Mucosa of gallbladder (tissue), 1 donor: ENCODE measurements at places on chromosomes 2 and 18.

DNA sequence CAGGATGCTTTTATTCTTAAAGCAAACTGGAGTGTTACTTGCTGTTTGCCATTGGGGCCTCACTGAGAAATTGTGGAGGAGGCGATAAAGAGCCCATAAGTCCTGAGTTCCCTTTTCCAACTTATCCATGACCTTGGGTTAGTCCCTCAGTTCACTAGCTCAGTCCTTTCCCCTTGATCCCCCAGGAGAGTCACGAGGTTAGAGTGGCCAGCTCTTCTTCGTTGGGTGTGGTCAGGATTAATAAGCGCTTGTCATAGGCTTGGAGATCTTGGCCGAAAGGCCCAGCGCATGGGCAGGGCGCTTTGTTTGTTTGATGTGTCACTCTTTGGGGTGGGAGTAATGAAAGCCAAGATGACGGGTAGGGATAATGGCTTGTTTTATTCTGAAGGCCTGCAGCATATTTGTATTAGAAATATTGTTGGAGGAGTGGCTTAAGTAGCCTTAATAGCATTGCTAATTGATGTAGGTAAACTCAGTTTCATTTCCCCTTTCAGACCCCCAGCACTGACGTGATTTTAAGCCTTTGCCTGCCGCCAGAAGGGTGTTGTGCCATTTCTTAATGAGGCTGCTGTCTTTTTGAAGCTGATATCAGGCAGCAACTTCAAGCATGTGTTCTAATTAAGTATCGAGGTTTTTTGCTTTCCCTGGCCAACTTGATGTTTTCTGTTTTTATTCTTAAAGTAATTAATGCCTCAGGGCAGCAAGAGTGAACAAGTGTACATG is 15.7 kb downstream of the GRHL1 start:
- no peak for DNase-seq

- no peak for DNase-seq
Observed at GRCh38 chr18:30862900-30863299, 179.6 kb downstream of the DSC3 start.

DNA sequence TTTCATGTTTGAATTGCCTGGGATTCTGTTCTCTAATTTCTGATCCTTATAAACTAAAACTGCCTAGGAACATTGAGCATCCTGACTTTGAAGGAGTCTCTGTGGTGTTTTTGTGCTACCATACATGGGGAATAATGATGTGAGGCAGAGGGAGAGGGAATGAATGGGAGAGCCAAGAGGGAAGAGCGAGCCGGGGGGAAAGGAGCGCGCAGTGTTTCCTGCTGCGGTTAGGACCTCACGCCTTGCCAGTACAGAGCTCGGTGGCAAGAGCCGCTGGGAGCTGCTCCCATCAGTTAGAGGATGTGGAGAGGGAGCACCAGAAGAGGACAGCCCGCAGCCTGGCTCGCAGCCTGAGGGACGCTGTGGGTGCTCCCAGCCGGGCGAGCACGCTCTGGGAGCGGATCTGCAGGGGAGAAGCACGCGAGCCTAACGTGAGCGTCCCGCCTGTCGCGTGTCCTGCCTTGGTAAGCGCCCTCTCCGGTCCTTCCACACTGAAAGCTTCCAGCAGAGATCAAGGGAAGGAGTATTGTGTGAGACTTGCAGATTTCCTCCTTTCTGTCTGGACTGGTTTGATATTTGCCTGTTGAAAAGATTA is 114.7 kb downstream of the FAM210A start:
- DNase-seq = peak; percentile 36

DNA sequence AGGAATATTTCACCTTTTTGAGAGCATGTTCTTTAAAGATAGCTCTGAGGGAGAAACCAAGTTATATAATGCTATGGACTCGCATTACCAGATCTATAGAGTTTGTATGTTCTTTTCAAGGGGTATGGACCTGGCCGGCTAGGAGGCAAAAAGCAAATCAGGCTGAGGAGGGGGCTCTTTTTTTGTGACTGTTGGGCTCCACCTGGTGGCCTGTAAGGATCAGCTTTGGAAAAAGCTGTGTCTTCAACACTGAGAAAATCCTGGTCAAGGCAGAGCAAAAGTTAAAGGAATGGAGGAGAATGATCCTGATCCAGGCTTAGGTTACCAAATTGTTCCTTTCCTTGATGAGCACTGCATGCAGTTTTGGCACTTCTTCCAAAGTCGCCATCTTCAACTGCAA is 180.5 kb downstream of the DIS3L2 start:
- no peak for DNase-seq

DNA sequence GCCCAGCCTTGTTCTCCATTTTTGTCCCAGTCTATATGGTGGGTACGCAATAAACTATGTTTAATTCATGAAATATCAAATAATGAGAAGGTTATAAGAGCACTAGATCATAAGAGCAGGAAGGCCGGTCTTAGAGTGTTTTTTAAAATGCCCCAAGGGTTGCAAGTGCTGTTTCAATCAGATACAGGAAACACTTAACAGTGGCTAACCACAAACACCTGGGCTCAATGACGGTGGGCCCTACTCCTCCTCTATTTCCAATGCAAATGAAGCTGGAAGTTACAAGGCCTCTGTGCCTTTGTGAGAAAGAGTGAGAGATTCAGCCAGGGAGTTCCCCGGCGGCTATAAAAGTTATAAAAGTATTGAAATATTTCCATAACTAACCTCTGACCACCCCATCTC is 18.9 kb upstream of the WDR33 start:
- DNase-seq = peak; percentile 16

DNA sequence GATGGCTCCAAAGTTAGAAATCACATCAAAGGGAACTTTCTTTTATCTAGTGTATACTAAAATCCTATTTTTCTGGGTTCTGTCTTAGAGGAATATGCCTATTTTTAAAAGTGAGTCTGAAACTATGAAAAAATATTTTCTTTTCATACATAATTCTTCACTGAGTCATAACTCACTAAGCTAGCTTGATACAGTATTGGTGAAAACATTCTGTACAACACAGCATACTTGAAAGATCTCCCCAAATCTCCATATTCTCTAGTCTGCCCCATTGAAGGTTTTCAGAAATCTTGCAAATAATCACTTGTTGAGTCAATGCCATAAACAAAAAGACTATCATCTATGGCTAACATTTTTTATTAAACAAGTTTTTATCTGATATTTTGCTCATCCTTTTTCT is 44.5 kb downstream of the COL3A1 start:
- DNase-seq = no peak

DNA sequence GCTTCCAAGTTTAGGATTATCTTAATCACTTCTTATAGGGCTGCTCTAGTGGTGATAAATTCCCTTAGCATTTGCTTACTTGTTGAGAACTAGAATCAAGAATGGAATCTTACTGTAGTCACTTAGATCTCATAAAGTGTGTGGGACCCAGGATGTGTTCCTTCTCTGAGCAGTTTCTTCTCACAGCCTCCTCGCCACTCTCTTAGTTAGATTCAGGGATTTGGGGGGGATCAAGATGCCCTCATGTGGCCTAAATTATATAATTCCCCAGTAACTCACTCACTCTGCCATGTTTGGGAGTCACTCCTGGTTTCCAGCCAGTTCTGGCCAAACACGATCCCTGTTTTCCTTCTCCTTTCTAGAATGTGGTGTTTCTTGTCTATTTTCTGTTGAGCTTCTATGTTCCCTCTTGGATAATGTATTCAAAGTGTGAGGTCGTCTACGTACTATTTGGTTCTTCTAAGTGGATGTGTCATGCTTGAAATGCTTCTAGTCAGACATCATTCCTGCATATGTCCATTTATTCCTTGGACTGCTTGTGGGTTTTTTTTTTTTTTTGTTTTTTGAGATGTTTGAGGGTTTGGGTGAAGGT is 414.9 kb upstream of the SYT4 start:
- no peak for DNase-seq

GRCh38 chr2:146246002-146246735 is 1598.7 kb upstream of the ACVR2A start:
- no peak for DNase-seq

GRCh38 chr2:145114726-145115125 is 594.8 kb upstream of the ZEB2 start:
- DNase-seq = no peak

DNA sequence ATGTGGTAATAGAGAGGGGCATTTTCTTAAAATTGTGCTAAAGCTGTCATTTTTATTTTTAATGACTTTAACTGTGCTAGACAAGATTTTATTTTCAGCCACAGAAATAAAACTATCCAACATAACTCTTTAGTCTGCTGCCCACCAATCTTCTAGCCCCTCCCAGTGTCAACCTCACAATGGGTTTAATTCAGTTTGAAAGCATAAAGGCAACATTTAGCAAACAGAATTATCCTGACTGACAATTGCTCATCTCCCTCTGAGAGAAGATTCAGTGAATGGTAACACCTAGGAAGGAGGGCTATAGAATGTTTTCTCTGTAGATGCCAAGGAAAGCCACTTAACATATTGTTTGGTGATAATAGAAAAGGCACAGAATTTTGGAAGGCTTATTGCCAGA is 5.2 kb downstream of the ERMN start:
- no peak for DNase-seq

DNA sequence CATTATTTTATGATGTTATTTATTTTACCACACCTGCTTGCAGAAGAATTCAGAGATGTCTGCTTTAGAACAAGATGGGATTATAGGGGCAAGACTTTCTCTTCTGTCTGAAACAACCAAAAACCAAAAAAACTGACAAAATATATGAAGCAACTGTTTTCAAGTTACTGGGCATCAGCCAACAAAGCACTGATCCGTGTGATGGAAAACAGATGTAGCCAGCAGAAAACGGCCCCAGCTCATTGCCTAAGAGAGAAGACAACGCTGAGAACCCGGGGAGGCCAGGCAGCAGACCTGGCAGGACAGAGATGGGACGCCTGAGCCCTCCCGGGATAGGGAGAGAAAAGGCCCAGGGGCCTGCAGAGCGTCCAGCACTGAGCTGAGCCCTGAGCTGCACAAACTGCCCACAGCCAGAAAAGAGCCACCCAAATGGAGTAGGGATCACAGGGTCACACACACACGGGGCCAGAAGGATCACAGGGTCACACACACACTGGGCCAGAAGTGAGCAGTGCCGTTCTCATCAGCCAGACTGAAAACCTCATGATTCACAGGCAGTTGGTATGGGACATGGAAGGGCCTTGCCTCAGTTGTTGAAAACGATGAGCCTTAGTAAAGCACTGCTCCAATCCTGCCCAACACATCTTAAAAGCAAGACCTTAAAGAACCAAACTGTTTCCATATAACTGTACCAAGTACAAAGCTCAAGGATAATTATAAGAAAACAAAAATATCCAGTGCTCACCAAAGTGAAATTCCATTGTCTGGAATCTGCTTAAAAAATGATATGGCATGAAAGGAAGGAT is 12.1 kb downstream of the PXDN start:
- DNase-seq = peak; percentile 50

GRCh38 chr2:128686497-128686859 is 367.8 kb upstream of the HS6ST1 start:
- no peak for DNase-seq

GRCh38 chr2:15797231-15797938 is 143.0 kb upstream of the MYCN start:
- no peak for DNase-seq

GRCh38 chr18:61998335-61998734 is 105.5 kb upstream of the RNF152 start:
- DNase-seq = no peak

DNA sequence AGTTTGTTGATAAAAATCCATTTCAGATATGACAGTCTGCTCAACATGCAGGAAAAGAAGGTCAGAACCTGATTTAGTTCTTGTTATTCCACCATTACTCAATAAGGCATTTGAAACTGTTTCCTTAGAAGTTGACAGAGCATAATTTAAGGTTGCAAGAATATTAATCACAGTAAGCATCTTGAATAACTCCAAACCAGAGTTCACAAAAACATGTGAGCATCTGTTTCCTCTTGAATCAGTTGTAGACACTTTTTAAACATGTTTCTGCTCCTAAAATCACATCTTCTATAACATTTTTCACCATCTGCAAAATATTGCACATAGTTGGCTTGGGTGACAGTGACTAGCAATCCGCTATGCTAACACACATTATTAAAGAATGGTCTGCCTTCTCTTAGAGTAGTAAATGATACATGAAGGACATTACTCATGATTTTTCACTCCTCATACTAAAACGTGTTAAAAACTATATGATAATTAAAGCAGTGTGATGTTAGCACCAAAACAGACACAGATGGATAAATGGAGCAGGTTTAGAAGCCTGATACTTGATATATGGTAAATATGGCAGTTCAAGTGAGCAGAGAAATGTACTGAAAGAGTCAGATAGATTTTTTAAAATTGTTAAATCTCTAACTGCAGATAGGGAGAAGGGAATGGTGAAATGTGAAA is 30.3 kb downstream of the AKAIN1 start:
- DNase-seq = no peak

DNA sequence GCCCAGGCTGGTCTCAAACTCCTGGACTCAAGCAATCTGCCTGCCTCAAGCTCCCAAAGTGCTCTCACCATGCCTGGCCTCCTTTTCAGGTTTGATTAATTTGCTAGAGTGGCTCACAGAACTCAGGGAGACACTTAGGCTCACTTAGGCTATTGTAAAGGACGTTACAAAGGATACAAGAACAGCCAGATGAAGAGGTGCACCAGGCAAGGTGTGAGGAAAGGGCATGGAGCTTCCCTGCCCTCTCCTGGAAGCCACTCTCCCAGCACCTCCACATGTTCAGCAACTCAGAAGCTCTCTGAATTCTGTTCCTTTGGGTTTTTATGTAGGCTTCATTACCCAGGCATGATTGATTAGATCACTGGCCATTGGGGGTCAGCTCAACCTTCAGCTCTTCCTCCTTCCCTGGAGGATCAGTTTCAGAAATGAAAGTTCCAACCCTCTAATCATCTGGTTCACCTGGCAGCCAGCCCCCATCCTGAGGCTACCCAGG is 78.7 kb upstream of the RGPD5 start:
- no peak for DNase-seq

- DNase-seq = no peak
Observed at GRCh38 chr2:216713691-216714336, 18.5 kb upstream of the IGFBP5 start.

- no peak for DNase-seq
Observed at GRCh38 chr2:64394153-64394552, 59.8 kb upstream of the LGALSL start.

GRCh38 chr2:74566076-74566753 is 11.7 kb downstream of the DOK1 start:
- no peak for DNase-seq

- DNase-seq = no peak
Observed at GRCh38 chr2:147615726-147616125, 229.1 kb upstream of the ACVR2A start.

DNA sequence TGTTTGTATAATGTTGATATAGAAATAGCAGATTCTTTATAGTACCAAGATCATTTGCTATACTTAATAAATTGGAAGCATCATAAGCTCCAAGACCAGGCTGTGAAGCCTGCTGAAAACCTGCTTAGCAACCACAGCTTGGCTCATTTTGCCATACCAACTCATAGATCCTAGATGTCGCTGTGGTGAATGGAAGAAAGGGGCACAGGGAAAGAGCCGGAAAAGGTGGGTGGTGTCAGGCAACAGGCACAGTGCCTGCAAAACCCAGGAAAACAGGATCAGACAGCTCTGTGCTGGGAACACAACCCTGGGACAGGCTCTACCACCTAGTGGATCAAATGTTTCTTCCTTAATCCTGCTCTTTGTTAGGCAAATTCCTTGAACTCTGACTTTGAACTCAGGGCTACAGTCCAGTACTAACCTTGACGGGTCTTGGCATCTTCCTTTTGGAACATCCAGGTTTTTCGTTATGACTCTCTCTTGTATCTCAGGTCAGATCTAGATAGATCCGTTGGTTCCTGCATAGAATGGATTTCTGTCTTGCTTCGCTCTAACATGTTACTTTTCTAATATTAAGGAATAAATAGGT is 31.6 kb downstream of the TWSG1 start:
- DNase-seq = peak; percentile 30

GRCh38 chr2:677056-677958 is at the start of gene TMEM18:
TMEM18 (minus strand) TSS chr2:677406; CDS start chr2:677345, 61 bp downstream.
- peak; percentile 97 for DNase-seq
